ENCODE measurements at places on chromosomes 13 and 19. TPM values are rescaled to one million over a fixed set of nuclear protein-coding genes. Genes with fewer than 3 reads are reported as not detected.

GRCh38 chr19:19111136-19111835, 27.0 kb downstream of the TMEM161A start:
- no peak for DNase-seq

GRCh38 chr13:49844181-49844580, 51.7 kb upstream of the KPNA3 start:
- DNase-seq, result no peak

- DNase-seq, result no peak
Measured at GRCh38 chr13:112842931-112843391, 126.1 kb upstream of the MCF2L start.

DNA sequence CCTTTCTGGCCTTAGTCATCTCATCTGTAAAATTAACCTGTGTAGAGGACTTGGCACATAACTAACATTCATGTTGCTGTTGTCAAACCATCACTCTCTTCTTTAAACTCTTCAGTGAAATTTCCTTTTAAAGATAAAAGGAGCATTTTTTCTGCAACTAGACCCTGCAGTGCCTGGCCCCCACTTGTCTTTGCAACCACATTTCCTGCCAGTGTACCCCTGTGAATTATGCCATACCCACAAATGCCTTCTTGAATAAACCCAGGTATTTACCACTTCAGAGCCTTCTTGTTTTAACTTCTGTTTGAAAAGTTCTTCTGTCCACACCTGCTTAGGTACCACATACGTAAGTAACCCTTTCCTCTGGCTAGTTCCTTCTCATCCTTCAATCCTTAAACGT, 118.8 kb downstream of the CDK8 start:
- DNase-seq, result no peak

GRCh38 chr19:2949939-2950285, 5.1 kb upstream of the ZNF77 start:
- DNase-seq, result peak; percentile 51

- no peak for DNase-seq
Measured at GRCh38 chr13:79190932-79191331, 215.1 kb downstream of the RBM26 start.

NECTIN2 gene
- polyA plus RNA-seq, result 187 TPM

DNA sequence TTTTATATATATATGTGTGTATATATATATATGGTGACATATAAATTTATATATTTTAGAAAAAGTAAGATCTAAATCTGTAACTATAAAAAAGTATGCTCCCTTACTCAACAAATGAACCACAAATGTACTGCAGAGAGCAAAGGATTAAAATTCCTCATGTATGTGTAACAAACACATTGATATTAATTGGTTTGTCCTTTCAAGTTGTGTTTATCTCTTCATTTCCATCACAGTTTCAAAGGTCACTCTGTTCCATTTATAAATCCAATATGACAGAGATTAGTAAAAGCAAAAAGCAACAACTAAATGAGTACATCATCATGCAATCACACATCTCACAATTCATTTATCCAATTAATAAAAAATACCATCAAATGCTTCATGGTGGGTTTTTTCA, 247.9 kb downstream of the DACH1 start:
- DNase-seq, result no peak

PLK5 gene
- polyA plus RNA-seq, result 0.20 TPM

DNA sequence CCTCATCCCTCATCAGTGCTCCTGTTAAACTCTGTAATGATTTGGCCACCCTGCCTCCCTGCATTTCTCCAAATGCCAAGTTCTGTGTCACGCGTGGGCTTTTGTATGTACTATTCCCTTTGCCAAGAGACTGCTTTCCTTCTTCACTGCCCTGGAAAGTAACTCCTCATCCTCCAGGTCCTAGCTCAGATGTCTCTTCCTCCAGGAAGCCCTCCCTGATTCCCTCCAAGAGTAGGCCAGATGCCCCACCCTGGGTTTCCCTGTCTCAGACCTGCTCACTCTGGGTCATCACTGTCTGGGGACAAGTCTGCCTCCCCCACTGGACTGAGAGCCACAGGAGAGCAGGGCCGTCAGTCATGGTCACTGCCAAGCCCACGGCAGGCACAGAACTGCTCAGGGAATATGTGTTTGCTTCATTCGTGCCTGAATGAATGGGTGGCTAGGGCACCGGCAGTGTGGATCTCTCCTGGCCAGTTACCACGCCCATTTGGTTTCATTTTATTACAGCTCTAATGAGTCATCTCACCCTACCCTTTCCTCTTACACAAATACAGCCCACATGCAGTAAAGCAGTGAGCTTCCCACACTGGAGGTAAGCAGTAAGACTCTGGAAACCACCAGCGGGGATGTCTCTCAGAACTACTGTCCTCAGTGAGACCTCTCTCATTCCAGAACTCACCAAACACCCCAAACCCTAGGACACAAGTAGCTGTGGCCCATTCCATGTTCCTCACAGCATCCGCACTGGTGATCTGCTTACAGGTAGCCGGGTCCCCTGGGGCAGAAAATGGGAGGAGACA, 12.1 kb upstream of the GPR4 start:
- no peak for DNase-seq

DNA sequence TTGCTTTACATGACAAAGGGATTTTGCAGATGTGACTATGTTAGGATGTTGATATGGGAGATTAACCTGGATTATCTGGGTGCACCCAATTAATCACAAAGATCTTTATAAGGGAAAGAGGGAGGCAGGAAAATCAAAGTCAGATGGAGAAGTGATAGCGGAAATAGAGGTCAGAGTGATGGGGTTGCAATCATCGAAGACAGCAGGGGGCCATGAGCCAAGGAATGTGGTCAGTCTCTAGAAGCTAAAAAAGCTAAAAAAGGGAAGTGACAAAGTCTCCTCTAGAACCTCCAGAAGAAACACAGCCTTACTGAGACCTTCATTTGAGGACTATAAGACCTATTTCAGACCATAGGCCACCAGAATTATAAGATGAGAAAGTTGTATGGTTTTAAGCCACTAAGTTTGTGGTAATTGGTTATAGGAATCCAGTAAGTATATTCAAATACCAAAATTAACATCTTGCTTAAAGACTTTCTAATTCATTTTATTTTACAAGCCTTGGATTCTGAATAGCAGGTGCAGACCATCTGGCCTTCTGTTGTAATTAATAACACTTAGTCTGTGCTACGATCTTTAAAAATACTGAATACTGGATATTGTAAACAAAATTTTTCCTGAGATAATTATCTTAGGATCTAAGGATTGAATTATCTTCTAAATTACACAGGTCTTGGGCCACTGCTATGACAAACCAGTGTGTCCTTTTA, 493.4 kb upstream of the PCDH20 start:
- DNase-seq, result no peak

DNA sequence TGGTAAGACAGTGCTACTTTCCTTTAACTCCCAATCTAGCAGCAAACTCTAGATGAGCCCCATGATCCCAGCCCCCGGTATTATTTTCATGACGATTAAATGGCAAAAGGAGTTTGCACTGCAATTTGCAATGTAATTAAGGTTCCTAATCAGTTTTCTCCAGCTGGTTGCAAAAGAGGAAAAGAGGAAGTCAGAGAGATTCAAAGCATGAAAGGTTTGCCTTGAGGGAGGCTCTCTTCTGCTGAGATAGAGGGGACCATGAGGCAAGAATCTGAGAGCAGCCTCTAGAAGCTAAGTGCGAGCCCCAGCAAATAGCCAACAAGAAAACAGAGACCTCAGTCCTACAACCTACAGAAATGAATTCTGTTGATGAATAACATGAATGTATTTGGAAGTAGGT, 527.1 kb downstream of the UQCRFS1 start:
- DNase-seq, result no peak

- DNase-seq, result peak; percentile 73
Measured at GRCh38 chr19:46975925-46976782, 43.5 kb upstream of the NPAS1 start.

HIF3A gene
- polyA plus RNA-seq, result 65.4 TPM

- DNase-seq, result no peak
Measured at GRCh38 chr13:69904784-69905183, 202.8 kb upstream of the ATXN8OS start.

DNA sequence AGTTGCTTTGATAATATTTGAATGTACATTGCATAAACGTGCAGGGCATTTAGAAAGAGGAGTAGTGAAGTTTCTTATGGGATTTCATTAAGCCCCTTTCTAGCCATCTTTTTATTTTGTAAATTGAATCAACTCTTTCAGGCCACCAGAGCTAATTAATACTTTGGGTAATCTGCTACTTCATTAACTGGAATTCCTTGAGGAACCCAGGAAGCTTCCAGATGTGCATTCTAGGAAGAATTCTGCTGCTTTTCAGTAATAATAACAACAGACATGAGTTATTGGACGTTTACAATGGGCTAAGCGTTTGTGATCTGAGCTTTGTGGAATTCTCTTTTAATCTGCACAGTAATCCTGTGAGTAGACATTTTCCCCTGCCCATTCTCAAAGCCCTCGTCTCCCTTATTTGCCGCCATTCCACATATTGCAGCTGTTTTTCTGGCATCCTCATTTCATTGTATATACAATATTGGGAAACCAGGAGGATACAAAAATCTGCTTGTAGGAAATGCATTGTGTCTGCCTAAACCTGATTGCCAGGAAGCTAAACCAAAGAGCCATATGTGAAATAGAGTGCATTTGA, 103.9 kb downstream of the HS6ST3 start:
- no peak for DNase-seq

DGKH gene
- 5.1 TPM for polyA plus RNA-seq

SBK2 gene
- 0.99 TPM for polyA plus RNA-seq

DNA sequence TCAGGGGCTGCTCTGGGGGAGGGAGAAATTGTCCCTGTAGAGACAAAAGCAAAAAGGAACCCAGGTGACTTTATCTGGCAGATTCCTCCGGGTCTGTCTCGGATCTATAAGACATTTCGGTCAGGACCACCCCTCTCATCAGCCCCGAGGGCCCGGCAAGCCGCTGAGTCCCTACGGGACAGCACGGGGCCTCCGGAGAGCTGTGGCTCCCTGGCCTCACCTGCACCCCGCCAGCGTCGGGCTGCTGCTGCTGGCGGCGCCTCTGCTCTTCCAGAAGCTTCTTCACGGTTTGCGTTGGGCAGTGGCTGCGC, 1.9 kb downstream of the NFKBID start:
- DNase-seq, result no peak

DNA sequence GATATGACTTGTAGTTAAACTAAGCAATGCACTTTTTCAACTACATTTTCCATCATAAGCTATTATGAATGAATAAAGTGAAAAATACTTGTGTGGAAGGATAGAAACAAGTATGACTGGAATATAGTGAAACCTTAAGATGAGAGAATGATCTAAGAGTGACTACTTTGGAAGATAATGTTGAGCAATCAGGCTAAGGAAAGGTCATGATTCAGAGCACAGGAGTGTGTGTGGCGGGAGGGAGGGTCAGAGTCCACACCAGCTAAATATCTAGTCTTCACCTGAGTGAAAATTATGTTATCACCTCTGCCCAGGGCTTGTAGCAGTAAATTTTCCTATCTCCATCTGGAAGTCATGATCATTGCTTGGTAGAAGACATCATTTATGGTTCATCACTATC, 833.4 kb upstream of the ATXN8OS start:
- DNase-seq, result no peak

DNA sequence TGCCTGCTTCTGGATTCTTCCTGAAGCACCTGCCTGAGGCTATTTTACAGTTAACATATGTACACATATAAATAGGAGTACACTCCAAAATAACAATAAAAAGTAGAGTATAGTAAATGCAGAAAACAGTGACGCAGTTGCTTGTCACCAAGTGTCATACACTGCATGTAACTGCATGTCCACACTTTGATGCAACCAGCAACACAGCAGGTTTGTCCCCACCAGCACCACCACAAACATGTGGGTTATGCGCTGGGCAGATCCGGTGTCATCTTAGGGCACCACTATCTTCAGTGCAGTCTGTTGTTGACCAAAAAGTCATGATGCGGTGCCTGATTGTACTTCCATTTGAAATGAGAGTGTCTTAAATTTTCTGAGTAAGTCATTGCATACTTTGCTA, 51.3 kb downstream of the COL4A2 start:
- no peak for DNase-seq

ZNF573 gene
- polyA plus RNA-seq, result 27.1 TPM

DNA sequence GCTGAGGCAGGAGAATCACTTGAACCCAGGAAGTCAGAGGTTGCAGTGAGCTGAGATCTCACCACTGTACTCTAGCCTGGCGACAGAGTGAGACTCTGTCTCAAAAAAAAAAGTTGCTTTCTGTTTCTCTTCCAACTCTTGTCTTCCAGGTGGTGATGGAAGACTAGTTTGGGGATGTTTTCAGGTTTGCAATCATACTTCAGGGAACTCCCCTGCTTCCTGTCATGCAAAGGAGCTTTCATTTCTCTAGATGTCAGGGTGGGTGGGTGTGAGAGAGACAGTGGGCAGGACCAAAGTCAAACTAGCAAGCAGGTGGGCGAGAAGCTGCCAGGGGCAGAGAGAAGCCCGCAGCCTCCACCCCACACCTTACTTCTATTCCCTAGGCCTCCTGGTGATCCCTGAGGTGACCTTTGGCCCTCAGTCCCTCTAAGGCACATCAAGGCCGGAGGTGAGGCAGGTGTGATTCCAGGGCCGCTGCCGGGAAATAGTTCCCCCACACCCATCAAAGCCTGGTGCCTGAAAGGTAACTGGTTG, 25.7 kb downstream of the CCNE1 start:
- no peak for DNase-seq

DNA sequence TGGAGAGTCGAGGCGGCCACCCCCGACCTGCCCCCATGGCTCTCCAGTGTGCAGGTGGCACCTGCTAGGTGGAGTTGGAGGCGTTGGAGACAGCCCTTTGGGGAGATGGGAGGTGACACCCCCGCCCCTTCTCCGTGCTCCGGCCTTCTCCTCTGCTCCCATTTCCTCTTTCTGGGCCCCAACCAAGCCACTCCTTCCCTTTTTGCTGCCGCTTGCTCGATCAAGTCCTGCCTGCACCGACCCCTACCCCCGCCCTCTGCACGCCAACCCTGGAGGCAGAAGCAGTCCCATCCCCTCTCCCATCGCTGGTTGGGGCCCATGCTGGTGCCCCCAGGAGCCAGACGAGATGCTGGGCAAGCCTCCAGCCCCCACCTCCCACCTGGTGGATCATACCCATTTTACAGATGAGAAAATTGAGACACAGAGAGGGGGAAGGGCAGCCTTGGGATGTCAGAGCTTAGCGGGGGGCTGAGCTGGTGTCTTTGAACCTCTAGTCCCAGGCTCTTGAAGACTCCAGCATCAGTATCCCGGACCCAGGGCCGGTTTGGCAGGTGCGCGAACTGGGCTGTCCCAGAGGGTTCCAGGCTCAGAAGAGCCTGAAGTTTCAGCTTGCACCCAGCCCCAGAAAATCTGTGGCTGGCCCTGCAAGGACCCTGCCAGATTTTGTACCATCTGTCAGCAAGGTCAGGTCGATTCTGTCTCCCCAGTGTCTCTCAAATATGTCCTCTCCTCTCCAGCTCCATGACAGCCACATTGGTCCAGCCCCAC, 10.3 kb downstream of the GNA15 start:
- DNase-seq, result no peak
